ENCODE measurements at places on chromosomes 13 and 19.

DNA sequence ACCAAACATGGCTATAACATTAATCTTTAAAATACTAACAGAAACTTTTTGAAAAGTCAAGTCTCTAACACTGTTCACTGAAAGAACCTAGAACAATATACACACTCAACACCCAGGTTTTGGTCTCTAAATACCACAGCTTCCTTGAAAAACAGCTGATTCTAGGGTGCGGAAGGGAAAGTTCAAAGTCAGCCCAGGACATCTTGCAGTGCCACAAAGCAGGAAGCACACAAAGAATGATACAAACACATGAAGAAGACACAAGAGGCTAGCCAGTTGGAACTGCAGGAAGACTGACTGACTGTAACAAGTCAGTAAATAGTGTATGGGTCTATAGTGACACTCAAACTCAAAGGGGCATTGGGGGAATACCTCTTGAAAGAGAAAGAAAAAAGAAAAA lies 4.6 kb downstream of the DEDD2 start:
- DNase-seq, result no peak

GRCh38 chr19:46786236-46787039 lies 2.0 kb downstream of the SLC1A5 start:
- DNase-seq, result no peak

DNA sequence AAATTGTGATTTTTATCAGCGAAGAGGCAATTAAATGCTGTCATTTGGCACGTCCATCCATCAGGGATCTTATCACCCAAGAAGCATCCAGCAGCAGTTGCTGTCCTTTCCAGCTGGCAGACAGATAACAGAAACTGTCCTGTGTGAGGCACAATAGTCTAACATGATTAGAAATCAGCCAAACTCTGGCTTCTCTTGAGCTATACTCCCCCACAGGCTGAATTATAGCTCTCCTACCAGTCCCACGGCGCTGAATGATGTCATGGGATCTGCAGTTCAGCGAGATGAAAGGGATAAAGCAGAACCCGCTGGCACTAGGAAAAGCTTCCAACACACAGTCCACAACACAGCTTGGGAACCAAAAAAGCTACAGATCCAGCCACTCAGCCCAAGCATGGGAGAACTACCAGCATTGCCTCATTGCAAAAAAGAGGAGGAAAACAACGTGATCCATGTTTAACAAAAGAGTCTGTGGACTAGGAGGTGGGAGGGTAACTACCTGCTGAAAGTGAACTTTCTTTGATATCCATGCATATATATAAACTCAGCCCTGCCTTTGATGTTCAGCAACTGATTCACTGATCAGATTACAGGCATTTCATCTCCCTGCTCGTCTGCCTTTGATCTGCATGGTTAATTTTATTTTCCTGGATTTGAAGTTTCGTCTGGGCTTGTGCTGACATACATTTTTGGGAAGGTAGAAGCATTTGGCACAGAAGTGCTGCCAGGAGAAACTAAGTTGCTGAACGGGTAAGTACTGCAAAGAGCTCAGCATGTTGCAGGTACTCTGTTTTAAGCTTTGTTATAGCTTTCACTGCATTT lies at the start of gene TNFRSF19:
Gene TNFRSF19, plus strand, starts transcription at position 314 of the 822 bp plus-strand sequence. CDS start 19,772 bp downstream, outside the sequence.
- no peak for DNase-seq

DNA sequence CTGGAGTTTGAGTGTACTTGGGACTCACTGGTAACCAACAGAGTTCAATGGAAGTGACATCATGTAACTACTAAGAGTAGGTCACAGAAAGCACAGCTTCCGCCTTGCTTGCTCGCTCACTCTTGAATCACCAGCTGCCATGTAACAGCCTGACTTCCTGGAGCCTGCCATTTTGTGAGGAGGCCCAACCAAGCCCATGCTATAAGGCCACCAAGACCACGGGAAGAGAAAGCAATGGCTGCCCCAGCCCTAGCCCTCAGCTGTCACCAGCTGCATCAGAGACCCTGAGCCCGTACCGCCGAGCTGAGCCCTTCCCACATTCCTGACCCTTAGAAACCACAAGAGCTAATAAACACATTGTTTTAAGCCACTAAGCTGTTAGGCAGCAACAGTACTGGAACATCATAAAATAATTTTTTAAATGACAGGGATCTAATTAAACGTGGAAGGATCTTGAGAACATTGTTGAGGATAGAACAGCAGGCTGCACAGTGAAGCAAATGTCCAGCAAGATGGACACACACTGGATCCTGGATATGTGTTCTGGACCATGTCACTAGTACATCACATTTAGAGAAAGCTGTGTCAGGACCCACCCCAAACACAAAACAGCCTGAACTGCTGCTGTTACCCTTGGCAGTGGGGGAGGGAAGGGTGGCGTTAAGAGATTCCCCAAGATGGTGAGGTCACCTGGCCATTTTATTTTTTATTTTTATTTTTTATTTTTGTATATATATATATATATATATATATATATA lies 21.7 kb upstream of the LDLR start:
- no peak for DNase-seq

GRCh38 chr13:103130146-103130545 lies 63.9 kb upstream of the SLC10A2 start:
- no peak for DNase-seq

GRCh38 chr13:113121183-113121927 lies 1.2 kb upstream of the F10 start:
- no peak for DNase-seq

GRCh38 chr19:38070573-38070972 lies 153.4 kb downstream of the DPF1 start:
- DNase-seq, result peak; percentile 42

DNA sequence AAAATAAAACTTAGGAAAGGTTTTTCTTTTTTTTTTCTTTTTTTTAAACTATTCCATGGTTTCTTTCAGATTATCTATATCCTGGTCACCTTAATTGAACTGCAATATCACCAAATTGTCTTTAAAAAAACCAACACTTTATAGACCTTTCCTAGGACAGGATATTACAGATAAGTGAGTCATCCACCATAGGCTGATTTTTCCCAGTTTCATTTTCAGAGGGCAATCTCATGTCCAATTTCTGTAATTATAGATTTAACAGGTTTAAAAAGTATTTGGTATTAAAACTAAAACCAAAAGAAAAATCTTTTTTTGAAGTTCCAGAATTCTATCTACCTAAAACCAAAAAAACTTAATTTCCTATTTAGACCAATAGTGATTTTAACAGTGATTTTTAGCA lies 13.2 kb downstream of the SPART start:
- no peak for DNase-seq

- no peak for DNase-seq
Observed at GRCh38 chr13:110158226-110158625, 148.7 kb downstream of the COL4A1 start.

DNA sequence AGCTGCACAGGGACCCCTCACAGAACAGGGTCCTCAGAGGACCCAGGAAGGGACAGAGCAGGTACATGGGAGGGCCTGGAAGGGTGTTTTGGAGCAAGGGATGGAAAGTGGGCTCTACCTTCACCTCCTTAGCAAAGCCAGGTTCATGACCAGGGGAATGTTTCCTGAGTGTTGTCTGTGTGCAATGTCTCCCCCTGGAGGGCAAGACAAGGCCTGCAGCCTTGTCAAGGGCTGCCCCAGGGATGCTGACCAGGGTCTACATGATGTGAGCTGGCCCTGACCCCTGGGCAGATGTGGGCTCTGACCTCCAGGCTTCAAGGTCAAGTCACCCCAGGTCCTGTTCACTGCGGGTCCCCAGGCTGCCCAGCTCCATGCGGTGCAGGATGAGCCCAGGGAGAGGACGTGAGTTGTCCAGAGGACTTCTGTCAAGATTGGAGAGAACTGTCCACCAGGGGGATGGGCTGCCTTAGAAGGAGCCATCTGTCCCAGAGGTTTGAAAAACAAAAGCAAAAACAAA lies 1.0 kb upstream of the CEACAM1 start:
- DNase-seq, result no peak

- DNase-seq, result no peak
Observed at GRCh38 chr13:98144027-98144741, 1.3 kb downstream of the FARP1 start.

DNA sequence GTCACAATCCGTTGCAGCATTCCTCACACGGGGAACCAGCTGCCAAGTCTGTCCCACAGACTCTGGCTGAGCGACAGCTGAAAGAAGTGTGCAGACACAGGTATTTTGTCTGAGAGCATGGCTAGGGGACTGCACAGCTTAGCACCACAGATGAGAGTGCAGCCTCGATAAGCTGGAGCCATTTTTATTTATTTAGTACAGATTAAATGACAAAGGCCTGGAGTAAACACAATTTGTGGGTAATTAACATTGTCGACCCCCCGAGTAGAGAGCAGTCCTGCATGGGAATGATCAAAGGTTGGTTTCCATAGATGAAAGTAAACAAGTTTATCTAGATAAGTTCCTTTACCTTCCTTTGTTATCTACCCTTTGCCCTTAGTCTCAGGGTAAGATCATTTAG lies 836.2 kb downstream of the DACH1 start:
- no peak for DNase-seq

DNA sequence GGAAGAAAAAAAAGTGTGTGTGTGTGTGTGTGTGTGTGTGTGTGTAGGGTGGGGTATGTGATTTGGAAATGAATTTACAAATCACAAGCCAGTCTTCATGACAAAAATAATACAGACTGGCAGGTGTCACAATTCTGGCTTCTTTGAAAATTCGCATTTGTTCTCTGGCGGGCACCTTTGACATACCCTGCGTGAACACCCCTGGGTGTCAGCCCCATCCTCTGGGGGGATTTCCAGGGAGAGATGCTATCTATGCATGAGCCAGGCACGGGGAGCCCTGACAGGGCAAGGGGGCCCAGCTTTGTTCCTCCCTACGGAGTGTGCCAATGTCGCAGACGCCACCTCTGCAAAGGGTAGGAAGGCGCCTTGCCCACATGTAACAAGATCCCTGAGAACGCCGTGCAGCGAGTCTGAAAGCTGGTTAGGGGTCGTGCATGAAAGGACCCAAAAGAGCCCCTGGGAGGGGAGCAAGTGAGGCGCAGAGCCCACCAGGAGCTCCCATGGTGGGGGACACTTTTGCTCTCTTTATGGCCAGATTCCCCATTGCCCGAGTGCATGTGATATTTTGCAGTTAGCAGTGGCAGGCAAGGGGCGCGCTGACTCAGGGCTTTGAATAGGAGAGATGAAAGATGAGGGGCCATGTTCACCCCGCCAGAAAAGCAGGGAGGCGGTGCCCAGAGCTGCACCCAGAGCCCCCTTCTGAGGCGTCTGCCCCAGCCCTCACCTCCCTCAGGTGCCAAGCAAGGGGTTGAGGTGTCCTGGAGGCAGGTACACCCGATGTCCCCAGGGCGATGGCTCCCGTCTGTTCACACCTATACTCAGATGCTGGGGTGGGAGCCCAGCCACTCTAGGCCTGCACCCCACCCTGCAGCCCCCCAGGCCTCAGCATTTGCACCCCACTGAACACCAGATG lies 45.3 kb downstream of the KLF2 start:
- DNase-seq, result no peak

DNA sequence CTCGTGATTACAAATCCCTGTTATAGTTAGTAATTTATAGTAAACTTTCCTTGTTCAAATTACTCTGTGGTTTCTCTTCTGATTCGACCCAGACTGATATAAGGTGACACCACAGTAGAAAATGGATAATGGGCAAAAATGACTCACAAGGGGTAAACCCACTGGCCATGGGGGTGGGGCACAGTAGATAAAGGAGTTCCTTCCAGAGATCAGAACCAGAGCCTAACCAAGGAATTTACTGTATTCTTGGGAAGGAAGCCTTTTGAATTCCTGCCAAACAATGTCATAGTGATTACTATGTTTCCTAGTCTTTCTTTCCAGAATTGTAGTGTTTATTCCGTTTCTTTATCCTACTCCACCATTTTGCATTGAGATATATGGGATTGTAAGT lies 21.9 kb downstream of the MIR17HG start:
- no peak for DNase-seq

- no peak for DNase-seq
Observed at GRCh38 chr13:42168496-42168895, 103.5 kb upstream of the AKAP11 start.

GRCh38 chr19:2047449-2048103 lies 3.5 kb downstream of the MKNK2 start:
- DNase-seq, result no peak

GRCh38 chr13:108044954-108045353 lies 170.4 kb downstream of the LIG4 start:
- DNase-seq, result peak; percentile 12

- DNase-seq, result no peak
Observed at GRCh38 chr13:81498969-81499368, 1158.0 kb upstream of the SPRY2 start.

DNA sequence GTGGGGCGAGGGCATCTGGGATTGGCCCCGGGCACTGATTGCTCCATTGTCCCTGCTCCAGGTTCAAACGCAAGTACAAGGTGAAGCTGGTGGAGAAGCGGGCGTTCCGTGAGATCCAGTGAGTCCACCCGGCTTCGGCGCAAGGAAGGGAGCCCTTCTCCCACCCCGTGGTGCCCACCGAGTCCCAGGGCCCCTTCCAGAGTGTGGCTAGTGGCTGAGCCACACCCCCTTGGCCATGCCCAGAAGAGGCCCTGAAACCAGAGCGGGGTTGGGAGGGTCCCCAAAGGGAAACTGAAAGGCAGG lies 11.2 kb downstream of the NOP53 start:
- no peak for DNase-seq

DNA sequence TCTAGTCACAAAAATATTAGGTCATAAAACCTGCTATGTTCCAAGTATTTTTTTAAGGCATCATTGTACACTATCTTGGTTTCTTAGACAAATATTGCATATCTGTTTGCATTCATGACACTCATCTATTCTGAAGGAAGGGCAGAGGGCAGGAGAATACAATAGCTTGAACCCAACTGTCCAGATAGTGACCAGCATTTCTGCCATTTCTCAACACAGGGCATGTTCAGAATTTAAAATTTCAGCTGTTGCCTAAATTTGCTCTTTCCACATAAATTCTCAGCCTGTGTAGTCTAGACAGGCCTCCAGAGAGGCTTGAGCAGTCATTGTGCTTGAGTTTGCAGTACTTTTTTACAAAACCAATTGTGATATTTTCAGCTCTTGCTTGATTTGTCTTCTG lies 119.5 kb downstream of the ZAR1L start:
- DNase-seq, result no peak

GRCh38 chr19:1232652-1233072 lies 5.1 kb downstream of the CBARP start:
- DNase-seq, result no peak

DNA sequence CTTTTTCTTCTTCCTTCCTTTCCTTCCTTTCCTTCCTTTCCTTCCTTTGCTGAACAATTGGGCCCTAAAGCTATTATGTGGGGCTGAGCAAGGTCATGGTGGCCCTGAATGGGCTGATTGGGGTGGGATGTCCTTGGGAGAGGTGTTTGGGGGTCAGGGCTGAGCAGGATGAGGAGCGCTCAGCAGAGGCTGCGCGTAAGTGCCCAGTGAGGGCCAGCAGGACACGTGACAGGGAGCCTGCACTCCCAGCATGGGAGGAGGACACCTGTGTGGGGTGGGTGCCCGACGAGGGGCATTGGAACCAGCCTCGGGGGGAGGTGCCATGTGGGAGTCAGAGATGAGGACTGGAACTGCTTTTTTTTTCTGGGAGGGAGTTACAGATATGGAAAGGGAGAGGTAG lies 5.4 kb upstream of the LGALS7 start:
- no peak for DNase-seq

Measured in NCI-H187 treated with DMSO at 0.1 percent for 48 hours (cell line).